ENCODE measurements at places on chromosomes 4 and X.

DNA sequence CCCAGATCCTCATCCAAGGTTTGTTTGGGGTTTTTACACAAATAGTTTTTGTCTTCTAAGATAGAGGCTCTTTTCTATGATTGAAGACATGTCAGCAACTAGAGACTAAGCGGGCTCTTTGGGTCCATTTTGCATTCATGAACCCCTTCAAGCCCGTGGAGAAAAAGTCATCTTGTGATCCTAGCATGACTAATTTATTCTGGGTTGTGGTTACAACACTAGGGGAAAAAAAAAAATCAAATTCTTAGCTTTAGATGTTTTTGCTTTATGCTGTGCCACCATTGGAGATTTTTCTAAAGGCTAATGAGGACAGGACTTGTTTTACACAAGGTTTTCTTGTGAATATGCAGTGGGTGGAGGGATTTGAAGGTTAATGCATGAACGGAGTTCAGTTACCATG, 440.0 kb downstream of the PCDH7 start:
- no peak for DNase-seq

GRCh38 chrX:42920752-42921151, 142.8 kb upstream of the PPP1R2C start:
- no peak for DNase-seq

- no peak for DNase-seq
These were observed 49.8 kb downstream of the LDOC1 start for GRCh38 chrX:141127146-141127545.

GRCh38 chr4:138645289-138645688, 370.3 kb upstream of the NOCT start:
- DNase-seq = no peak

DNA sequence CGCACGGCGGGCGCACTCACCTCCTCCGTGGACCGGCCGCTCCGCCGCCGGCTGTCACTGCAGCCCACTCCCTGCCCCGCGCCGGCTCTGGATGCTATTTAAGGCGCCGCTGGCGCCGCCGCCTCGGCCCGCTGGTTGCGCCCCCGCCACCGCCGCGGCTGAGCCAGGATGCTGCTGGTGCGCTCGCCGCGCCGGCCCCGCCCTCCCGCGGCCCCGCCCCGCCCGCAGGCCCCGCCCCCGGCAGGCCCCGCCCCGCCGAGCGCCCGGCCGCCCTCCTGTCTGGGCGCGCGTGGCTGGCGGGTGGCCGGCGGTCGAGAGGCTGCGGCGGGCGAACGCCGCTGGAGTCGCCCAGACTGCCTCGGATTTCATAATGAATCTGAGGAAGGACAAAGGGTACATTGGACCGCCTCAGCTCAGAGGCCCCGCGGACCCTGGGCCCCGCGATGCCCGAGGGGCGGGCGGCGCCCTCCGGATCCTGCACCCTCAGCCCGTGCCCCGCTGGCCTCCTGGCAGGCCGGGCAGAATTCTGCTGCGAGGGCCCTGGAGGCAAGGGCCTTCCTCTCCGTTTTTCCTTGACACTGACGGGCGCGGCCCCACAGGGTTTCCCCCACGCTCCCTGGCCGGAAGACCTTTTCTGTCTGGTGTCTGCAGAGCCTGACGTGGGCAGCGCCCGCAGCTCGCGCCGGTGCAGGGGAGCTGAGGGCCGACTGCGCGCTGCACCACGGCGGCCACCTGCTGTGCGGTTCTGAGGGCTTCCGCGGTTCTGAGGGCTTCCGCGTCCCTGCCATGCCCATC, at the start of gene ACSL1:
TSS of gene ACSL1 (minus strand) at position 73 of the 795 bp plus-strand sequence. CDS start 22,454 bp downstream, outside the sequence.
- DNase-seq = no peak

- no peak for DNase-seq
These were observed 207.3 kb downstream of the SLC7A11 start for GRCh38 chr4:138034871-138035270.

DNA sequence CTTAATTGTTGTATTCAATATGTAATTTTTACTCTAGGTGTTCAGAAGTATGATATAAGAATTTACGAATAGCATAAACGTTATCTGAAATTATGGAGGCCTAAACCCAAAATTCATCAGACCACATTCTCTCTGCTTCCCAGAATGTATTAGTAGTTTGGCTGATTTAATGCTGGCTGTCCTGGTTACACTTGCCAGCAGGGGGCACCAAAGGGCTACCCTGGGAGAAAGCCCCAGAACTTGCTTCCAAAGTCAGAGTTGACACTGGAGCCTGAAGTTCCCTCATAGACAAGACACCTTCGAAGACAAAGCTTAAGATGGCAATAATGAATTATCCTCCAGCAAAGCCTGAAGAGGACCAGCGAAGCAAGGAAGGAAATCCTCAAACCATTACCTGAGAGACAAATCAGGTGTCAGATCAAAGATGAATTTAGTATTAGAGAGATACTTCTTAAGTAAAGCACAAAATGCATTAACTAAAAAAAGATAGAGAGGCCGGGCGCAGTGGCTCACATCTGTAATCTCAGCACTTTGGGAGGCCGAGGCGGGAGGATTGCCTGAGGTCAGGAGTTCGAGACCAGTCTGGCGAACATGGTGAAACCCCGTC, 11.3 kb upstream of the ANOS1 start:
- DNase-seq = no peak

DNA sequence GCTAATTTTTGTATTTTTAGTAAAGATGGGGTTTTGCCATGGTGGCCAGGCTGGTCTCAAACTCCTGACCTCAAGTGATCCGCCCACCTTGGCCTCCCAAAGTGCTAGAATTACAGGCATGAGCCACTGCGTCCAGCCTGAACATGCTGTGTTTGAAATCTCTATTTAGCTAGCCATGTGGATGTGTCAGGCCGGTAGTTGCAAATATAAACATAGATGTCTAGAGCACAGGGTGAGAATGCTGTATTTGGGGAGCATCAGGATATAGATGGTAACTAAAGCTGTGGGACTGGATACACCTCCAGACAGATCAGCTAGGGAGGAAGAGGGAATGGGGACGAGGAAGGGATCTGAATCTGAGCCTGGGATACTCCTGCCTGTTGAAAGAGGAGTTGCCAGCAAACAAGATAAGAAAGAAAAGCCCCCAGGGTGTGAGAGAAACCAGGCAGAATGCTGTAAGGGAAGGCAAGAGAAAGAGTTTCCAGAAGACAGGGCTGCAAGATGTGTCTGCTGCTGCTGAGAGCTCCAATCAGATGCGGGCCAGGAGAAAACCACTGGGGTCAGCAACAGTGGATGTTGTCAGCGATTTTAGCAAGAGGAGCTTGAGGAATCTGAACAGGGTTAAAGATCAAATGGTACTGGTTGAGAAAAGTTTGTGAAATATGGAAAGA, 177.4 kb downstream of the PALLD start:
- DNase-seq = no peak

GRCh38 chr4:121938282-121939092, 13.4 kb downstream of the TRPC3 start:
- no peak for DNase-seq

DNA sequence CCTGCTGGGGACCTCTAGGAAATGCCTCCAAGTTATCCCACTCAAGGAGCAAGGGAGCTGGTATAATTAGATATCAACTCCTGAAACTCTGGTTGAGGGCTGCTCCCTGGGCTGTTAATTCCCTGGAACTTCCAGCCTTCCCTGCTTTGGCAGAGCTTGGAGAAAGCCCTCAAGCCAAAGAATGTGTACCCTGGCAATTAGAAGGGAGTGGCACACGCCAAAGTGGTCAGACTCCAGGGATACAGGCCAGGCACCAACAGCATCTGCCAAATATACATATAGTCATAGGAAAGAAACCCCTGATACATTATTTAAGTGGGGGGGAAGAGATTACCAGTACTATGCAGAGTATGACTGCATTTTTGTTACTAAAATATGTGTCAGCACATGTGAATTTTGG, 616.8 kb downstream of the BCOR start:
- no peak for DNase-seq

DNA sequence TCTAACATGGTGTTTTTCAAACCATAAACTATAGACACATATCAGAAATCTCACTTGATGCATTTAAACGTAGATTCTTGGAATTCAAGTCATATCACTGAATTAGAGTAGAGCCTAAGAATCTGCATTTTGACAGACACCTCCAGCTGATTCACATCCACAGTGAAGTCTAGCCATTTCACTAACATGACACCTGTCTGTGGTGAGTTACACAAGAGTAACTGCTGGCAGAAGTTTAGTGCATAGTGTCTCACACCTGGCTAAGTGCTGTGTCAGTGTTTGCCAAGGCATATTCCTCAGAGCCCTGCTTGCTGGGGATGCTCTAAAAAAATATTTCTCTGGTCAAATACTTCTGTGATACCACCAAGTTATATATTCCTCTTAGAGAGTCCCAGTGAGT, 237.5 kb upstream of the DIAPH2 start:
- DNase-seq = no peak

DNA sequence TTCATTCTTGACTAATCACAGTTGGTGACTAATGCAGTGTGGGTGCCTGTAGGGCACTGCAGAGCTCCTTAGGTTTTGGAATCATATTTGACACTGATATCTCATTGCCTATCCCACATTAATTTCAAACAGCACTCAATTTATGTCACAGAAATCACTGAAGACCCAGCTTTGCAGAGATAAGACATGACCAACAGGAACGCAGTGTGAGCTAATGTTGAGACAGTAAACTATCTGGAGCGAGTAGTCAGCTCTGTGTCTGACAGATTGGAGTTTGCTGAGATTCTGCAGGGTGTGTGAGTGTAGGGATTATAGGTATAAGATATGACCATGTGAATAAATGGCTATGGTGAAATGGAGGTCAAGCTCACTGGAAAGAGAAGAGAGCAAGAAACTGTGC, 1586.1 kb upstream of the AGA start:
- DNase-seq = no peak

GRCh38 chrX:108020631-108021030, 24.2 kb upstream of the VSIG1 start:
- DNase-seq = no peak

- DNase-seq = no peak
These were observed 865.0 kb downstream of the CCSER1 start for GRCh38 chr4:90992213-90992612.

- no peak for DNase-seq
These were observed 2.3 kb downstream of the NOX1 start for GRCh38 chrX:100871594-100872560.

- DNase-seq = no peak
These were observed 86.9 kb downstream of the EVC start for GRCh38 chr4:5797866-5798265.

DNA sequence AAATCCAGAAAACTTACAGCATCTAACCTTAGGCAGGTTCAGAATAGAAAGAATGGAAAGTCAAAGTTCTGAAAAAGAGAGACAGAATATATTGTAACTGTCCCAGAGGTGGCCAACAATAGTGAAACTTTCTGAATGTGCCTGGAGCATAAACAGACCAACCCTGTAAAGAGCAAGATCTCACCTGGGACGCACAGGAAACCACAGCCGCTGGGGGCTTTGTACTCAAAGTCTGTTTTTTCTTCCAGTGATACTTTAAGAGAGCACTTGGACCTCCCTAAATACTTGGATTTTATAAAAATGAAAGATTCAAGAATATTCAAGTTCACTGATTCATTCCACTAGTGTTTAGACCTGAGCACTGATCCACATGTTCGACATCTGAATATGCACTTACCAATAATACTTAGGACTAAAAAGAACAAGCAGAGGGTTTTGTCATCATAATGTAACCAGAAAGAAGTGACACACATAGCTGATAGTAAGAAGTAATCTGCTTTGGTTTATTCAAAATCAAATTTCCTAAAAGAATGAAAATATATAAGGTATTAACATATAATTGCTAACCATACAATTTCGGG, 35.3 kb downstream of the ARAP2 start:
- no peak for DNase-seq

- no peak for DNase-seq
These were observed at the start of gene NAAA for GRCh38 chr4:75940692-75941253. NAAA (minus strand) TSS chr4:75941013; CDS start chr4:75940949, 64 bp downstream.

DNA sequence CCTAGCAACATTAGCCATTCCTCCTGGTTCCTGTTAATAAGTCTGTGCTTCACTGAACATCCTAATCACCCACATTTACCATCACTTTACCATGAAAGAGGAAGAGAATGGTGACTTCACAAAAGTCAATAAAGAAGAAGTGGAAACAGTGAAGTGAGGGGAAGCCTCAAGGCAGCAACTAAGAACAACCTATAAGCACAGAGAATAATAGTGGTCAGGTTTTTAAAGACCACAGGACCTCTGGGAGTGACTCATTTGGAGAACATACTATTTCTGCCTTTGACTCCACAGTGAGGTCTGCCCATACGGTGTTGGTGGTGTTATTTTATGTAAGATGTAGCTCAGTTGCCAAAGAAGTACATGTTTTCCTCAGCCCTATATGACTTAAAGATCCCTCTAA, 86.0 kb upstream of the TET2 start:
- DNase-seq = no peak

GRCh38 chr4:109752525-109752924, 22.7 kb upstream of the PLA2G12A start:
- DNase-seq = no peak

DNA sequence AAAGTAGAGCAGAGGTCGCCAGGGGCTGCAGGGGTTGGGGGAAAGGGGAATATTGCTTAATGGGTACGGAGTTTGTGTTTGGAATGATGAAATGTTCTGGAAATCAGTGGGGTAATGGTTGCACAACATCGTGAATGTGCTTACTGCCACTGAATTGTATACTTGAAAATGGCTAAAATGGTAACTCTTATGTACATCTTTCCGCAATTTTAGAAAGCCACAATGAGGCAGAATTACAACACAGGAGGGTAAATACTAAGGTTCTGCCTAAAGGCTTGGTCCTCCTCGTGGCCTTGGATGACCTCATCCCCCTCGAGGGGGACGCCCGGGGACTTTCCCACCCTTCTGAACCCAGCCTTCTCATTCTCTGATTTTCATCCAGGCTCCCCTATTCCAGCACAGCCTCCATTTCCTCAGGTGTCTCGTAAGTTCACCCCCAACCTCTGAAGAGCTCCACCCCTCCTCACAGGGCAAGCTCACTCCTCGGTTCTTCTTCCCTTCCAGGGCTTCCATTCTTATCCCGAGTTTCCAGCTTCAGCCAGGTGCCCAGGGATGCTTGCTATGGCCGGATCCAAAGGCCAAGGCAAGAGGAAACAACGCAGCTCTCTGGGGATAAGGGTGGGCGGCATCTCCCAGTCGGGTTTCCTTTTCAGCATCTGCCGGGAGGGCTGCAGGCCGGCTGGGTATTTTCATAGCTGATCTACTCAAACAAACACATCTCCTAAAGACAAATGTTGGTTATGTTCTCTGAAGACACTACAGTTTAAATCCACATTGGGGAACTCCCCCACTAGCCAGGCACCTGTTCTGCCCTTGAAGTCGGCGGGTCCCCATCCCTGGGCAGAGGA, 71.3 kb upstream of the ACSL1 start:
- no peak for DNase-seq

- DNase-seq = no peak
These were observed 109.2 kb downstream of the CLNK start for GRCh38 chr4:10575414-10575813.

DNA sequence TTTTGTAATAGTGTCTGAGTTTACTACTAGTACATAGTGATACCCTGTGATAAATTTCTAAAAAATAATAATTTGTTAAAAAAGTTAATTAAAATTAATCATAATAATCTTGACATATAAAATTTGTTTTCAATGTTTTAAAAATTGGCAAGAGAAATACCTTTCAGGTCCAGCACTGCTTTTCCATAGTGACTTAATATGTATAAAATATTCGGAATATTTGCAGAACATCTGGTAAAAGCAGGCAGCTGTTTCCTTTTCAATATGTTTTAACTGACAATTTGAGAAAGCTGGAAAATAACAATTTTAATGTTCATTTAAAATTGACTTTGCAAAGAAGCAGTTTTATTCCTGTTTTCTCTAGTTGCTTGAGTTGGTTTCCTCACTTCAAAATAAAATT, 17.6 kb upstream of the GK2 start:
- no peak for DNase-seq

All from right renal pelvis (tissue), 4 donors.